ENCODE measurements at places on chromosomes 3 and 15. TPM values are rescaled to one million over a fixed set of nuclear protein-coding genes. Genes with fewer than 3 reads are reported as not detected.

Gene TTLL13
- total RNA-seq, result 0.58 TPM

- no peaks in the 10 kb centered on the region for H3K36me3 ChIP-seq
- H3K27ac ChIP-seq, result no peak overlapping the region
- H3K27me3 ChIP-seq, result peaks cover 9% of the 10 kb centered on the region
- no peak overlapping the region for H3K4me3 ChIP-seq
- no peak for DNase-seq
Observed at GRCh38 chr15:96599268-96599667, 268.8 kb downstream of the NR2F2 start.

GRCh38 chr15:46120713-46121112 is 485.9 kb downstream of the SQOR start:
- no peaks in the 10 kb centered on the region for H3K27me3 ChIP-seq
- H3K4me1 ChIP-seq, result no peaks in the 10 kb centered on the region
- no peak overlapping the region for H3K27ac ChIP-seq
- H3K4me3 ChIP-seq, result no peak overlapping the region
- no peak for DNase-seq

GRCh38 chr3:160279657-160280056 is 54.4 kb downstream of the C3orf80 start:
- H3K4me1 ChIP-seq, result no peaks in the 10 kb centered on the region
- no peak for DNase-seq
- no peak overlapping the region for H3K4me3 ChIP-seq
- peaks cover 15% of the 10 kb centered on the region for H3K36me3 ChIP-seq

- H3K27me3 ChIP-seq, result peaks cover 18% of the 10 kb centered on the region
- H3K4me1 ChIP-seq, result peaks cover 8% of the 10 kb centered on the region
- no peak overlapping the region for H3K4me3 ChIP-seq
- H3K36me3 ChIP-seq, result no peaks in the 10 kb centered on the region
- DNase-seq, result no peak
Observed at GRCh38 chr15:83380682-83381081, 66.5 kb upstream of the SH3GL3 start.

- no peaks in the 10 kb centered on the region for H3K36me3 ChIP-seq
- no peak overlapping the region for H3K4me3 ChIP-seq
- no peaks in the 10 kb centered on the region for H3K4me1 ChIP-seq
- no peak for DNase-seq
- H3K27ac ChIP-seq, result no peak overlapping the region
Observed at GRCh38 chr3:144444061-144444460, 472.4 kb downstream of the DIPK2A start.

Data from type B pancreatic cell (in vitro differentiated cells).